Frontal cortex (tissue), 4 donors: ENCODE measurements at places on chromosomes 7 and 10.

- DNase-seq: no peak
Measured at GRCh38 chr10:131928248-131929095, 27.7 kb downstream of the PPP2R2D start.

- DNase-seq: no peak
Measured at GRCh38 chr7:37311355-37311754, 137.3 kb downstream of the ELMO1 start.

- DNase-seq: no peak
Measured at GRCh38 chr10:123633106-123633505, 33.0 kb upstream of the GPR26 start.

GRCh38 chr7:32616625-32617024 is 121.3 kb downstream of the AVL9 start:
- DNase-seq: no peak

GRCh38 chr10:63105225-63106110 is 27.7 kb upstream of the NRBF2 start:
- DNase-seq: no peak

GRCh38 chr7:114851406-114852061 is 70.4 kb upstream of the MDFIC start:
- DNase-seq: no peak
